ENCODE measurements at places on chromosomes 2 and 18.

GRCh38 chr18:62200121-62200914, 13.3 kb downstream of the RELCH start:
- no peak for DNase-seq

- DNase-seq = no peak
Observed at GRCh38 chr2:9078405-9078804, 74.9 kb upstream of the MBOAT2 start.

DNA sequence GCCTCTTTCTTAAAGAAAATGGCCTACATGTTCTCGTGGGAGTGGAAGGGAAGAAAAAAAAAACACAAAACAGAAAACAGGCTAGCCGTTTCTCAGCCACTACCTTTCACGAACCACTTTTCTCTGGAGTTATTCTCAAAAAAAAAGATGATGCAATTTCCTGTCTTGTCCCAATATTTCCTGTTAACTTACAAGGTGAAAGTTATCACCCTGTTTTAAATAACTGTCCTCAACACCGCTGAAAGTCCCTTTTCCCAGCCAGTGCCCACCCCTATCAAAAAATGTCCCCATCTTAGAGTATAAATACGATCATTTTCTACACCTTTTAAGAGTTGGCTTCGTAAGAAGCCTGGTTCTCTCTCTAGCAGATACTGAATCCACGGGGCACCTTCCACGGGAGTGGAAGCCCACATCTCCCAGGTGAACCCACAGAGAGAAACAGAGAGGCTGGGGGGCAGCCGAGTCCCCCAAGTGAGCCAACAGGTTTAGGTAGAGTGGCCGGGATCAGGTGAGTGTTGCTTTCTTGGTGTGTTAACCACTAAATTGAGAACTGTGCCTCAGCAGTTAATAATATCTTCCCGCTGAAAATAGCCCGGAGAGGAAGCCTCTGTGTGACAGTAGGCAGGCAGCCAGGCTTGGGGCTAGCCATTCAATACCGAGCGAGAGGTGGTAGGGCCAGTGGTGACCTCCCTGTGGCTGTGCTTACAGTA, 15.9 kb downstream of the SMAD7 start:
- DNase-seq = no peak

DNA sequence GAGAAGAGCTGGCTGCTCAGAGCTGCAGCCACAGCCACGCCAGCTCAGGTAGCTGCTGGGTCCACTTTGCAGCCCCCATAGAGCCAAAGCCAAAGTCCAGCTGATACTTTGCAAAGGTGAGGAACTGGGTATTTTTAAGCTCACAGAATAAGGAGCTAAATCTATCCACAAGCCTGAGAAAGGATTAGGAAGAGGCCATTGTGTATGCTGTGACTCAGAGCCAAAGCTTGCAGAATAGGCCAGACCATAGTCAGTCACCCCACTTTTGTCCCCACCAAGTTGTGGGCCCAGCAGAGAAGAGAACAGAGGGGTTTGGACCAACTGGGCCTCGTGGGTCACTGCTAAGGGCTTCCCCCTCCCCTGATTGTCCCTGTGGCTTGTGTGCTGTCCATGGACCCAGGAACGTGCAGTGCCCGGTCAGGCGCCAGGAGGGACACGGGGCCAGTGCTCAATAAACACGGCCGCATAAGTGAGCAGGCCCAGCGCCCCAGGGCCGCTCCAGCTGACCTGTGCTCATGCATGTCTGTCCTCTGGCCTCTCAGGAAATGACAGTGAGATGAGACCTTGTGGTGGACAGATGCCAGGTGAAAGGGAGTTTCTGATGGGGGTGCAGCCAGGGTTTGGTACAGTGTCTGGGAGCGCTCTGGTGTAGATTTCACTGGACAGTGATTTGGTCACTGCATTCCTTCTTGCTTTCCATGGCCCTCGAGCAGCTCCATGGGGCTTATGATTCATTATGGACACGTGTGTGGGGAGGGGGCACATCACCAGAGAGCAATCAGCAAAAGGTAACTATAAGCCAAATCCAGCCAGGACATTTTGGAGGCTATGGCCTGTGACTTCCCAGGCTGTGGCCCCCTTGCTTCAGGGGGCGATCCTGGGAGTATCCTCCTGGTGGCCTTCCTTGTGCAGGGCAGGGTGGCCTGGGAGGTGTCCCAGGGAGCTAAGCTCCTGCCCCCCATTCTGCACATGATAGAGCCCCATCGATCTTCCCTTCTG, 31.3 kb downstream of the MAL start:
- no peak for DNase-seq
